GM23338 (cell line): ENCODE measurements at places on chromosomes 6 and 20. TPM values are rescaled to one million over a fixed set of nuclear protein-coding genes. Genes with fewer than 3 reads are reported as not detected.

GRCh38 chr6:26250698-26251044, 114.3 kb upstream of the BTN3A2 start:
- no peaks in the 10 kb centered on the region for H3K27me3 ChIP-seq
- H3K4me3 ChIP-seq, result peak overlapping the region; percentile 90

DNA sequence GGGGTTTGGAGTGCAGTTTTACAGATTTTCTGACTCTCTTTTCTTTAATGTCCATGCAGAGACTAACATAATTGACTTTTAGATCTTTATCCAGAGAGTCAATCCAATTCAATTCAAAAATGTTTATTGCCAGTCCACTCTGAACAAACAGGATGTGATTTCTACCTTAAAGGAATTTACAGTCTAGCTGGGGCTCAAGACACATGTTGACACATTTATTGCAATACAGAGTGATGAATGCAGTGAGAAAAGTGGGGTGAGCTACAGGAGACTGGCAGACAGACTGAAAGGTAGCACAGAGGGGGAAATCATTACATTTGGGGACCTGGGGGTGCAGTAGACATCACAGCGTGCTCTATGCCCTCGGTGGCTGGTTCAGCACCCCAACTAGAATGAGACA, 193.9 kb downstream of the SLC24A3 start:
- no peaks in the 10 kb centered on the region for H3K27me3 ChIP-seq
- no peak overlapping the region for H3K27ac ChIP-seq
- H3K4me3 ChIP-seq, result no peak overlapping the region
- DNase-seq, result no peak
- H3K36me3 ChIP-seq, result no peaks in the 10 kb centered on the region; the same call in 1 of the 2 replicates

GRCh38 chr6:47809873-47810272, 28.0 kb downstream of the OPN5 start:
- no peaks in the 10 kb centered on the region for H3K36me3 ChIP-seq
- H3K4me3 ChIP-seq, result no peak overlapping the region
- H3K4me1 ChIP-seq, result no peaks in the 10 kb centered on the region
- no peak overlapping the region for H3K27ac ChIP-seq

DNA sequence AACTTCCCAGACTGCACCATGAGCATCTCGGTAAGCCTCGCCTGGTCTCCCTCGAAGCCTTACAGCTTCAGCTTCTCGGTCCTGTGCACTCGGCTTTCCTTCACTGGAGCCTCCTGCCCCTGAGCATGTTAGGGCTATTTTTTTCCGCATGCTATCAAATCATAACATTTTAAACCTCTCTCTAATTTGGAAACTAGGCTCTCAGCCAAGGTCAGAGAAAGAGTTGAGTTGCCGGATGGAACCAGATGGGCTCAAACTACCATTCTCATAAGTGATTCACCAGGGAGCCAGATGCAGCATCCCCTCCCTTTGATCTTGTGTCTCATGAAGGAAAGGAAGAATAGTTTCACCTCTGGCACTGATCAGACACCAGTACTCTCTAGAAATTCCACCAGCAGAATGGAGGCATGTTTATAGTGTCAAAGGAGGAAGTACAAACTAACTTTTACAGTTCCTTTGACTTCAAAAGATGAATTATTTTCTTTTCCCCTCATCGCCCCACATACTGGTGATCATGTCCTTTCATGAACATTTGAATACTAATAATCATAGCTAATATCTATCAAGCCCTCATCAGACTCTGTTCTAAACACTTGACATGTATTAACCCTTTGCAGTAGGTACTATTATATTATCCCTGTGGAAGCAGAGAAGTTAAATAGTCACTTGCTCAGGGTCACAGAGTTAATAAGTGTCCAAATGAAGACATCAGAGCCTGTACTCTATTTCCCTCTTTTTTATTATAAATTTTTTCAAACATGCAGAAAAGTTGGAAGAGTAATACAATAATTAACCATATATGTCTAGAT, 46.7 kb downstream of the MAP1LC3A start:
- no peaks in the 10 kb centered on the region for H3K36me3 ChIP-seq
- no peak for DNase-seq
- H3K4me3 ChIP-seq, result no peak overlapping the region
- no peaks in the 10 kb centered on the region for H3K4me1 ChIP-seq
- H3K27me3 ChIP-seq, result no peaks in the 10 kb centered on the region
- H3K27ac ChIP-seq, result 0 out of 2 replicates have a peak overlapping the region, but pooled peaks have one; percentile 23

DNA sequence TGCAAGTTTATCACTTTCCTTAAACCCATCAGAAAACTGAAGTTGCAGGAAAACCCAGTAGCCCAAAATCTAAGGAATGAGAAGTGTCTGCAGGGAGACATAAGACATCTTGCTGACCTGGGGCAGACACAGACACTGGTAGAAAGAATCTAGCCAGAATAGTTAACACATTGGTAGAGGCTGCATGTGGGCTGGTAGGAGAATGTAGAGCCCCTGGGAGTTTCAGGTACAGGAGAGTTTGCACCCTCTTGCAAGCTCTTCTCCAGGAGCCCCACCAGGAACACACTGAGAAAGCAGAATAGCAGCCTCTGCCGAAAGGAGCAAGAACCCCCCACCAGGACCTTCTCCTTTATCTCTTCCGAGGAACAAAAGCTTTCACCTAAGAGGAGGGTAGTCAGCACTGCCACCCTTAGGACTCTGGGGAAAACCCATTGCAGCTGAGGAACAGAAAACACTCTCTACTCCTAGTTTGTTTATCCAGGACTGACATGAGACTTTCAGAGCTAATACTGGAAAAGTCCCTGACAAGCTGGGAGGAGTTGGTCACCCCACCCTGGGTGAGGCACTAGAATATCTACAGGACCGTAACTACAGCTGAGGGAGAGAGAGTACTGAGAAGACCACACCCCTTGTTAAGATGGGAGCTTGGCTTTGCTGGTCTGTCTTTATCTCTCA, 10.5 kb upstream of the OGFRL1 start:
- H3K4me3 ChIP-seq, result no peak overlapping the region
- DNase-seq, result no peak

DNA sequence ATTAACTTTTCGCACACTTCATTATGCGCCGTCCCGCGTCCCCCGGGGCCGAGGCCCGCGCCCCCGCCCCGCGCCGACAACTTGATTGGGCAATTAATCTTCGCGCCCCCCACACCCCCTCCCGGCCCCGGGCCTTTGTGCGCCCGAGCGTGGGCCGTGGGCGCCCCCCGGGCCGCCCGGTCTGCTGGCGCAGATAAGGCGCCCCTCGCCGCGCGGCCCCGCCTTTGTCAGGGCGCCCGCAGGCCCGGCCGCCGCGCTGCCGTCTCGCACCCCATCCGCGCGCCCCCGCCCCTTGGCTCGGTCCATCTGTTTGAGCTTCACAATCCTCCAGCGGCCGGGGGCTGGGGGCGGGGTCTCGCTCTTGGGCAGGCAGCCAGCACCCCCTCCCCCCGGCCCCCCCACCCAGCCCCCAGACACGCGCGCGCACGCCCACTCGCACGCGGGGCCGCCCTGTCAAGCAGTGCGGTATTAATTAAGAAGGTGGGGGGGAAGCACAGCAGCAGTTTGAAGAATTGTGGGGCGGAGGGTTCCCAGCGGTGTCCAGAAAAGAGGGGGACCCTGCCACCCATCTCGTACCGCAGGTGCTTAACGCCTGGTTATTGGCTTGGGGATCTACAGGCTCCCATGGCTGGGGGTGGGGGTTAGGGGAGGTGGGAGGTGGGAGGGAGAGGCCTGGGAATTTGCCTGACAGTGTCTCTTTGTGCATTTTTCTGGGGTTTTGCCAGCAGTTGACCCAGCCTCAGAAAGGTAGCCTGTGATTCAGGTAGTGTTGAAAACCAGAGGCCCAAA, 34.6 kb upstream of the SCRT2 start:
- peaks cover 43% of the 10 kb centered on the region for H3K27me3 ChIP-seq
- peak; percentile 70 for DNase-seq
- no peak overlapping the region for H3K27ac ChIP-seq
- no peaks in the 10 kb centered on the region for H3K36me3 ChIP-seq
- H3K4me1 ChIP-seq, result peaks cover 13% of the 10 kb centered on the region; the same call in 1 of the 2 replicates

- H3K27ac ChIP-seq, result no peak overlapping the region
- DNase-seq, result no peak
- H3K36me3 ChIP-seq, result no peaks in the 10 kb centered on the region
These were observed 13.1 kb upstream of the CCND3 start for GRCh38 chr6:41954668-41955067.

DNA sequence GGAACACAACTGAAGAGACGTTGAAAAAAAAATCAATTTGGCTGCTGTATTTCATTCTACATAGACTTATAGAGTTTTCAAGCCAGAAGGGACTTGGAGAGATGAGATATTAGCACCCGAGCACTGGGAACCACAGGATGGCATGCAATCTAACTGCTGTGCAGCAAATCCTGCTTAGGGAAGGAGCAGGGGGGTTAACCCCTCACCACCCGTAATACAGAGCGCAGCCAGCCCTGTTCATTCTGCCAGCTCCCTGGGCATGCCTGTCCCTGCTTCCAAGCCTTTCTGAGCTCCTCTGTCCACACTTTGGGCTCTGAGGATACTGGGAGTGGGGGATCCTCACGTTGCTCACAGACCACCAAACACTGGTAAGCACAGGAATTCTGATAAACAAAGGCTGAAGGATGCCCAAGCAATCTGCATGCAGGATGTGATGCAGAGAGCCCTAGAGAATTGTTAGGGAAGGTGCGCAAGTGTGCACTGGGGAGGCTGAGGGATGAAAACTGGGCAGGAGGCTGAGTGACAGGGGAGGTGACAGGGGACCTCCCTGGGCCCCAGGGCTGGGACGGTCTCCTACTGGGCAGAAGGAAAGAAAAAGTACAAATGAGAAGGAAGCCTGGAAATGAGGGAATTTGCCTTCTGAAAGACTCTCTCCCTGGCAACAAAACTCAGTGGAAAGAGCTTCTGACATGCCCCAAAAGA, 34.0 kb downstream of the CPNE5 start:
- DNase-seq, result no peak
- no peak overlapping the region for H3K4me3 ChIP-seq
- no peaks in the 10 kb centered on the region for H3K27me3 ChIP-seq
- peaks cover 22% of the 10 kb centered on the region for H3K4me1 ChIP-seq
- no peak overlapping the region for H3K27ac ChIP-seq

DNA sequence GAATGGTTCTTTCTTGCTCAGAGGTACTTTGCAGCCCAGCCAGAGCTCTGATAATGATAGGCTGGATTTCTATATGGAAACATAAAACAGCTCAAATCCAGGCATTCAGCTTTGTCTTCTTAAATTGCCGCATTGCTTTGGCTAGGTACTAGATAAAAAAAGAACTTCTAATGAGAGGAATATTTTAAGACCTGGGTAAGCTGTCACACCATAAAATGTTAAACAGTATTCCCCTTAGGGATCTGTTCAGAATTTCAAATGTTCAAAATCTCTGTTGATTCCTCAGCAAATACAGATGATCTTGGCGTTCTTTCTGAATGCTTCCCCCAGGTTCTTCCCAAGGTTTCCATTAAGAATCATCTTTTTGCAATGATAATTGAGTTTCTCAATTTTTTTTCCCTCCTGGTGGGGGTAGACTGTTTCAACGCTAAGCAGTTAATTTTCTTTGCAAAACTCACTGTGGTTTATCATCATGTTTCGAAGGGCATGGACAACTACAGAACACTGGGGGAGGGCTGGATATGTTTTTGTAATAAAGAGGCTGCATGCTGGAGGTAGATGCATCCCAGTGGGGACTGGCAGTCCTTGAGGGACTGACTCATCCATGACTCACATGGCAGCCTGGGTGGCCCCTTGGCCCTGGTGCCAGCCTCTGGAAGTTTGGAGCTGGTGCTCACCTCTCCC, 31.0 kb downstream of the TIAM2 start:
- no peak for DNase-seq
- H3K4me1 ChIP-seq, result peaks cover 5% of the 10 kb centered on the region
- H3K27me3 ChIP-seq, result no peaks in the 10 kb centered on the region
- no peak overlapping the region for H3K4me3 ChIP-seq
- 0 out of 2 replicates have a peak overlapping the region, but pooled peaks have one; percentile 59 for H3K27ac ChIP-seq

DNA sequence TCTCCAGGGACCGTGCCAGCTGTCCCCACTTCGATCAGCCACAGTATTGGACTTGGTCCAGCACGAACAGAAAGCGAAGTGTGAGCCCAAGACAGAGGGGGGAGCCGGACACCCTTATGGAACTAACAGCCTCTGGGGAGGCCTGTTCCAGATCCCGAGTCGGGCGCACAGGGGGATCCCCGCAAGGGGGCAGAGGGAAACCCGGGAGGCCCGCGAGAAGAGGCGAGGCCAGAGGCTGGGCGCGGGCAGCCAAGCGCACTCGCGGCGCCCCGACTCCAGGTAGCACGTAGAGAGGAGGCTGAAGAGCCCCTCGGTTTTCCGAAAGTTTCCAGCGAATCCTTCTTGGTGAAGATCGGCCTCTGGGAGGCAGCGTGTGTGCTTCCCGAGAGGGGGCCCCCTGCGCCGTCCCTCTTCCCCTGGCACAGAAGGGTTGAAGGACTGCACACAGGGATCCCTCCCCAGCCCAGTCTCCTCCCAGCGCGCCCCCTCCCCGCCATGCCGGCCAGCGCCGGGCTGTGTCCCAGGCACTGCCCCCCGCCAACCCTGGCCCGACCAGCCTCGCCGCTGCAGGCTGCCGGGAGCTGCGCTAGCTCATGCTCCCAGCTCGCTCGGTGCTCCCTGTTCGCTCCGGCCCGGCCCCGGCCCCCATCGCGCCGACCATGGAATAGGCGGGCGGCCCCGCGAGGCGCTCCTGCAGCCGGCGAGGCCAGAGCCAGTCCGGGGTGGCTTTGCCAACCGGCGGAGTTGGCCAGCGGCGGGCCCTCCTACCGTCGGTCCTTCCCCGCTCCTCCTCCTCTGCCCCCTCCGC, 577 bp upstream of the SLC24A3 start:
- peak overlapping the region; percentile 69 for H3K4me3 ChIP-seq
- H3K27ac ChIP-seq, result no peak overlapping the region
- no peaks in the 10 kb centered on the region for H3K36me3 ChIP-seq
- DNase-seq, result peak; percentile 73
- H3K27me3 ChIP-seq, result peaks cover 40% of the 10 kb centered on the region
- H3K4me1 ChIP-seq, result peaks cover 44% of the 10 kb centered on the region

GRCh38 chr6:26183581-26184366, 96.5 kb downstream of the HFE start:
- peak overlapping the region; percentile 70 for H3K4me3 ChIP-seq
- H3K36me3 ChIP-seq, result no peaks in the 10 kb centered on the region
- peak; percentile 92 for DNase-seq
- H3K4me1 ChIP-seq, result peaks cover 24% of the 10 kb centered on the region
- no peaks in the 10 kb centered on the region for H3K27me3 ChIP-seq

GRCh38 chr6:166800137-166800536, 156.2 kb downstream of the RNASET2 start:
- H3K36me3 ChIP-seq, result no peaks in the 10 kb centered on the region
- H3K4me3 ChIP-seq, result no peak overlapping the region
- no peak for DNase-seq
- no peaks in the 10 kb centered on the region for H3K4me1 ChIP-seq
- H3K27ac ChIP-seq, result no peak overlapping the region
- no peaks in the 10 kb centered on the region for H3K27me3 ChIP-seq

GRCh38 chr20:47950124-47950912, 165.0 kb upstream of the SULF2 start:
- H3K36me3 ChIP-seq, result no peaks in the 10 kb centered on the region
- peaks cover 8% of the 10 kb centered on the region; the same call in 1 of the 2 replicates for H3K4me1 ChIP-seq
- no peak overlapping the region for H3K4me3 ChIP-seq
- no peaks in the 10 kb centered on the region for H3K27me3 ChIP-seq

Gene SLC9A8
- 6.4 and 7.0 TPM in 2 replicates for total RNA-seq

Gene PXDC1
- 1.7 and 1.8 TPM in 2 replicates for total RNA-seq

Gene SPAG4
- 0.39 and 2.7 TPM in 2 replicates for total RNA-seq

Gene TBXT
- total RNA-seq, result 0.39 TPM in 1 of 2 replicates, not detected in the other
